ENCODE measurements at places on chromosomes 1 and 21.

DNA sequence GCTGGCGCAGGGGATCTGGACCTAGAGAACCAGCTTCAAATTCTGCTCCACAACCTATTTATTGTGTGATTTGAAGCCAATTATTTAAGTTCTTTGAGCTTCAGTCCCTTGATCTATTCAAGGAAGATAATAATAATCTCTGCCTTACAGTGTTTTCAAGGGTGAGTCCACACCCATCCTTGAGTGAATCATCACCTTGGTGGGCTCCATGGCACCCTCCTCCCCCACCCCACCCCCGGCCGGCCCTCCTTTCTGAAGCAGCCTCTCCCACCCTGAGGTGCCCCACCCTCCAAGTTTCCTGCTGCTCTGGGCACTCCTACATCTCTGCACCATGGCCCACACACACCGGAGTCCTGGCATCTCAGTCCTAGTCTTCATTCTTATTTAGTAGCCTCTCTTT, 38.3 kb downstream of the TCP10L start:
- no peak for DNase-seq

DNA sequence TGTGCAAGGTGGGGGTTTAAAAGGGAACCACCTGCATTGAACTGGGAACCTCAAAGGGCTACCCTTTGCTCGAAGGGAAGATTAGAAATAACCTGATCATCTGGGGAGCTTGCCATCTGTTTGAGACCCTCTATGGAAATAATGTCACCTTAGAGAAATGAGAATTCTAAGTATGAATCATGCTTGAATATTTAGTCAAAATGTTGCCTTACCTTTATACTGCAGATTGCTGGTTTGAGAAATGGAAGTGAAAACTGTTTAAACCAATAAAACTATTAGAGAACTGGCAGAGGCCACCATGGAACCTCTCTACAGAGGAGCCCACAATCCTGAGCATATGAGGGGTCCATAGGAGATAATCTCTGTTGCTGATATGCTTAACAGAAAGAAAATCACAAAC, 131.2 kb upstream of the FAM78B start:
- DNase-seq: no peak

- no peak for DNase-seq
Measured at GRCh38 chr1:170682169-170682568, 18.2 kb downstream of the PRRX1 start.

- DNase-seq: no peak
Measured at GRCh38 chr1:178342745-178343144, 154.0 kb downstream of the CLEC20A start.

- no peak for DNase-seq
Measured at GRCh38 chr1:6813165-6813564, 27.9 kb downstream of the CAMTA1 start.

DNA sequence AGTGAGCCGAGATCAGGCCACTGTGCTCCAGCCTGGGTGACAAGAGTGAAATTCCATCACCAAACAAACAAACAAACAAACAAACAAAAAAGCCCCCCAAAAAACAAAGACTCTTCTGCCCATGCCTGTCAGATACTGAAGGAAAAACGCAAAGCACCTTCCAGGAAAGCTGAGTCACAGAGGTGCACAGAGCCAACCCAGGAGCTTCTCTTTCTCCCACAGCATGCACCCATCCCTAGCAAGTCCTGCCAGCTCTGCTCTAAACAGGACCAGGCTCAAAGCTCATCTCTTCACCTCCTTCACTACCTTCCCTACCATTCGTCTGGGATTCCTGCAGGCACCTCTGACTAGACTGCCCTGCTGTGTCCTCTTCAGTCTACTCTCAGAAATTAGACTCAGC, 46.5 kb downstream of the ETS2 start:
- no peak for DNase-seq

DNA sequence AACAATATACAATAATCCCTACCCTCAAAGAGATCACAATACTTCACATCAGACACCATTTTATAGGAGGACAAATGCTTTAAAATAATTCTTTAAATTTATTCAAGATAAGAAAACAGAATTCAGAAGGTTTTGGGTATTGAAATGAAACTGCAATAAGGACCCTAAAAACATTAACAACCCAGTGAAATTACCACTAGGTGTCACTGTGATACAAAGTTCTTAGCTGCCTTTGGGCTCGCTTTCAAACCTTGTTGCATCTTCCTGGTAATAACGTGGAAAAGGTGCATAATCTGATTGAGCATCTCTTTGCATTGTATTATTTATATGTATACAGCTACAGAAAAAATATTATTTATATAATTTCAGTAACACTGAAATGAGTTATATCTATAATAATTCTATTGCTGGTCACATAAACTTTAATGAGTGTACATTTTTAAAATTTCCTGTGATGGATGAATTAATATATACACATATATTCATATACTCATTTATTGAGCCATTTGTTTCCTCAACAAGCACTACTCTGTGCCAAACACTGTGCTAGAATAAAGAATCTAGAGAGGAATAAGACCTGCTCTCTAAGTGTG, 185.2 kb downstream of the FAF1 start:
- DNase-seq: no peak

GRCh38 chr1:197559655-197560054, 215.6 kb downstream of the DENND1B start:
- no peak for DNase-seq

GRCh38 chr1:33140153-33141149, 41.4 kb downstream of the TRIM62 start:
- DNase-seq: no peak

DNA sequence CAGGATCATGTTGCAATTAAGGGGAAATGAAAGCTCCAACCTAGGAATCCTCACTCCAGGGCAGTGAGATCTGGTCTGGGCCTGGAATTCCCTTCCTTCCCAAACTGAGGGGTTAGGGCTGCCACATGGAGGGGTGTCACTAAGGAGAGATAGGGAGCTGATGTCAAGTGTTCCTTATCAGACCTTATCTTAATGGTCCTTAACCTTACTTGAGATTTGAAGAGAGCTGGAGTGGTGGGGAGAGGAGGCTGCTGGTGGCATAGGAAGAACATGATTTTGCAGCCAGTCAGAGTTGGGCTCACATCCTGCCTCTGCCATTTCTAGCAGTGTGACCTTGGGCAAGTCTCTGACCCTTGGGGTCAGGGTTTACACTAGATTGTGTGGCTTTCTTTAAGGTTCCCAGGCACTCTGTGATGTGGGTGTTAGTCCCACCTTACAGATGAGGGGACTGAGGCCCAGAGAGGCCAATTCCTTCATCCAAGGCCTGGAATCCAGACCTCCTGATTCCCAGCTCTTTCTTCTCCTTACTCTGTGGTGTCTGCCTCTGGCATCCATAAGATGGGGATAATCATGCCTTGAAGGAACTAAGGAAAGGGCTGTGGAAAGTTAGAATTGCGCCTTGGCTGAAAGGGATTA, 56.3 kb upstream of the SYNC start:
- DNase-seq: no peak

DNA sequence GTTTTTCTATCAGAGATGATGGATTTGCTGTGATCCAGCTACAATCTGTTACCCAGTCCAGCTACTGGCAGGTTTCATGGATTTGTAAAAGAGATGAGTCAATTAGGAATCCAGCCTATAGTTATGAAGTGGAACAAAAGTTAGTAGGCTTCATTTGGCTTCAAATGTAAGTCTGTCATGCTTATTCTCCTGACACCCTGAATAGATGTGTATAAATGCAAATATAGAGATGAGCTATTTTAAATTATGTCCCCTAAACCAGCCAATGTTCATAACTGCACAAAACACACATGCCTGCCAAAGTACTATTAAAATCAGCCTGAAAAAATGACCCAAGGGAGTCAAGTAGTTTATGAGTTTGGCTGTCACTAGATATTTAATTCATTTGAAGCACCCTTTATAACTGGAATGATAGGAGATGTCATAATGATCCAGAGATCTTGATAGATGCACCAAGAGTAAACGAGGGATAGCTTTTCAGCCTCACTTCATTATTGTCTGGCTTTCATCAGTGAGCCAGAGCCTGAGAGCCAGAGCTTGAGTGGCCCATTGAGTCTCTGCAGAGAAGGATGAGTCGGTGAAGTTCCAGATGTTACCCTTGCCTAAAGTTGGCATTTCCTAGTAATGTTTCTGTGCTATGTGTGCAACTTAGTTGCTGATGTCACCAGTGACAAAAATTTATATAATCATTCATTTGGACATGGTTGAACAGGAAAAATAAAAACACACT, 11.8 kb upstream of the NTMT2 start:
- no peak for DNase-seq

- DNase-seq: no peak
Measured at GRCh38 chr1:173134800-173135199, 72.3 kb downstream of the TNFSF4 start.

- DNase-seq: no peak
Measured at GRCh38 chr1:5921129-5921528, 71.1 kb downstream of the NPHP4 start.

DNA sequence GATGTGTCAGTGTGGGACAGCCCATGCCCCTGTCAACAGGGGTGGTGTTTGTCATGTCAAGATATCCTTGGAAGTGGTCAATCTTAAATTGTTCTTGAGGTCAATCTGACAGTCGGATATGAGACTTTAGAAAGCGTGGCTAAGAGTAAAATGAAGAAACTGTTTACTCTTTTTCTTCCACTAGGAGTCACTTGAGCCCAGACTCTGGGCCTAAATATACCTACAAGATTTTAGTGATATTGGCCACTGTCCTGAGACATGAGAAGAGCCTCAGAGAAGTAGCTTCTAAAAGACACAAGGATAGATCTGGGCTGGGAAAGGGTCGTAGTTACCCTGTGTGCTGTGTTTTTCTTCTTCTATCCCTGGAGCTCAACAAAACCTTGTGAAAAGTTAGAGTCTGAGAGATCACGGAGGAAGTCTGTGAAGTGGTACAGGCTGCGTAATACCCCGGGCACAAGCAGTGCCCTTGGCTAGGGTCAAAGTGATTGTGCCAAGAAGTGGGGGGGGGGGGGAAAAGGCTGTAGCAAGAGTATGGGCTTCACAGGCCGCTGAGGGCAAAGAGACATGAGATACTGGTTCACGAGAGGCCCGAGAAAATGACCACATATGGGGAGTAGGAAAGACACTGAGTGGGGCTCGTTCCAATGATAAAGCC, 355.2 kb upstream of the GREM2 start:
- DNase-seq: no peak

GRCh38 chr1:160342526-160342925, 524 bp downstream of the COPA start:
- no peak for DNase-seq

- no peak for DNase-seq
Measured at GRCh38 chr1:185401019-185401418, 84.0 kb upstream of the IVNS1ABP start.

DNA sequence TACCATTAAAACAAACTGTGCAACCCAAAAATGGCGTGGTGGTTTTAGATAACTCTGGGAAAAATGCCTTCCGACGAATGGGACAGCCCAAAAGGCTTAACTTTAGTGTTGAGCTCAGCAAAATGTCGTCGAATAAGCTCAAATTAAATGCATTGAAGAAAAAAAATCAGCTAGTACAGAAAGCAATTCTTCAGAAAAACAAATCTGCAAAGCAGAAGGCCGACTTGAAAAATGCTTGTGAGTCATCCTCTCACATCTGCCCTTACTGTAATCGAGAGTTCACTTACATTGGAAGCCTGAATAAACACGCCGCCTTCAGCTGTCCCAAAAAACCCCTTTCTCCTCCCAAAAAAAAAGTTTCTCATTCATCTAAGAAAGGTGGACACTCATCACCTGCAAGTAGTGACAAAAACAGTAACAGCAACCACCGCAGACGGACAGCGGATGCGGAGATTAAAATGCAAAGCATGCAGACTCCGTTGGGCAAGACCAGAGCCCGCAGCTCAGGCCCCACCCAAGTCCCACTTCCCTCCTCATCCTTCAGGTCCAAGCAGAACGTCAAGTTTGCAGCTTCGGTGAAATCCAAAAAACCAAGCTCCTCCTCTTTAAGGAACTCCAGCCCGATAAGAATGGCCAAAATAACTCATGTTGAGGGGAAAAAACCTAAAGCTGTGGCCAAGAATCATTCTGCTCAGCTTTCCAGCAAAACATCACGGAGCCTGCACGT, 82.1 kb downstream of the PRDM2 start:
- DNase-seq: no peak

DNA sequence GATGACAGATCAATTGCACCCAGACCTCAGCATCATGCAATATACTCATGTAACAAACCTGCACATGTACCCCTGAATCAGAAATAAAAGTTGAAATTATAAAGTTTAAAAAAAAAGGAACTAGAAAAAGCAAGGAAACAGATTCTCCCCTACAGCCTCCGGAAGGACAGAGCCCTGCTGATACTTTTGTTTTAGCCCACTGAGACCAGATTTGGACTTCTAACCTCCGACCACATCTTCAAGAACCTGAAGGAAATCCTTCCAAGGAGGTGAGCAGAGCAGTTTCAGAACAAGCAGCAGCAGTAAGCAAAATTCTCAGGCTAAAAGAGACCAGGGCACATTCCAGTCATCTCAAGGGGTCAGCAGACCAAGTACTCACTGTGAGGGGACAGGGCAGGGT, 54.5 kb downstream of the TM2D1 start:
- DNase-seq: no peak

DNA sequence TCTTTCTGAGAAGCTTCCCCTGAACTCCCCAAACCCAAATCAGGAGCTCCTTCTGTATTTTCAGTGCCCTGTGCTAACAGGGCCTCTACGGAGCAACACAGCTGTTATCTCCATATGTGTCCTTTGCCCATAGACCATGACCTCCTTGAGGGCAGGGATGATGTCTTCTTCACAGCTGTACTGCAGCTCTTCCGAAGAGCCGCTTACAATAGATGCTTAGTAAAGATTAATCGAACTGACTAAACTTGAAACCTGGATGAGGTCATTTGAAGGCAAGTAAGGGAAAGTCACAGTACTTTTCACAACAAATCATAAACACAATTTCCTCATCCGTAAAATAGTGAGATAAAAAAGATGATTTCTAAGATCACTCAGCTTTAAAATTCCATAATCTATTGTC, 4.4 kb upstream of the KCNN3 start:
- DNase-seq: no peak

- DNase-seq: no peak
Measured at GRCh38 chr1:39110882-39111281, 84.7 kb downstream of the NDUFS5 start.

DNA sequence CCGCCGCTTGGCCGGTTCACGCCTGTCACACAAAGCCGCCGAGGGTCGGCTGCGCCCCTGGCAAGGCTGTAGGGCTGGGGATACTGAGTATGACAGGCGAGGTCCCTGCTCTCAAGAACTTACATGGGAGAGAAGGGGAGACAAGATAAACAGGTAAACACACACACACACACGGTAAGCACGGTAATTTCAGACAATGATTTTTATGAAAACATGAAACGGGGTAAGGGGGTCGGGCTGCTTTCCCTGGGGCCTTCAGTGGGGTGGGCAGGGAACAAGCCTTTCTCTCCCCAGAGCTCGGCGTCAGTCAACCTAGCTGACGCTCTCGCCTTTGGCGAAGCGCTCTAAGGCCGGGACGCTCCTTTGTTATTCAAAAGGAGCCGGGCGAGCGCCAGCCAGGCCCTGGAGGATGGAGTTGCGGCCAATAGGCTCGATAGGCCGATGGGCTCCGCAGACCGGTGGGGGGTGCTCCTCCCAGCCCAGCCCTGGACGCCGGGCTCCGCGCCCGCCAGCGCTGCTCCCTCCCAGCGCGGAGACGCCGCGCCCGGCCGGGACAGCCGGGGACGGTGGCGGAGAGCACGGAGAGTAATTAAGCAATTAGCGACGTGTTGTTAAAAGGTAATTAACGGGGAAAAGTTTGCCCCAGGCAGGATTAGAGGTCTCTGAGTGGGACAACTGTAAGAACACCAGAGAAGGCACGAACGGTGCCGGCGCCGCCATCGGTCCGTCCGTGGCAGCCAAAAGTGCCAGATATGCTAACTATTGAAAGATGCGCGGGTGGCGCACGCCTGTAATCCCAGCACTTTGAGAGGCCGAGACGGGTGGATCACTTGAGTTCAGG, 950 bp upstream of the INKA2 start:
- no peak for DNase-seq
